Stimulated activated CD4-positive, alpha-beta T cell treated with anti-CD3 and anti-CD28 coated beads, Interleukin-1b, Interleukin-23, amount 100 ng/mL, for 1 hour (primary cell): ENCODE measurements at places on chromosomes 7 and 10.

DNA sequence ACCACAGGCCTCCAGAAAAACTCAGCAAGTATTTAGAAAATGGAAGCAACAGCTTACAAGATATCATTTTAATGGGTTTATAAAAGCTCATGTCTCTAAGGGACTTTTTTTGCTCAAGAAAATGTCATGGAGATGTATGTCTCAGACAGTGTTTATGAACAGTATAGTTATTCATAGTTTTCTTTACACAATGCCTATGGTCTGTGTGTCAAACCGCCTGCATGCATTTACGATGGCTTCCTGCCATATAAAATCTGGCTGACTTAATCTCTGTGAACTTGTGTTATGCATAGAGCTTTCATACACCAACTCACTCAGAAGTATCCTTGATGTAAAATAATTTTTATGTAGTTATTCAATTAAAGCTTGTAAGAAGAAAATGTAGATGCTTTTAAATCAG lies 1314.2 kb upstream of the LRRTM3 start:
- DNase-seq = no peak

DNA sequence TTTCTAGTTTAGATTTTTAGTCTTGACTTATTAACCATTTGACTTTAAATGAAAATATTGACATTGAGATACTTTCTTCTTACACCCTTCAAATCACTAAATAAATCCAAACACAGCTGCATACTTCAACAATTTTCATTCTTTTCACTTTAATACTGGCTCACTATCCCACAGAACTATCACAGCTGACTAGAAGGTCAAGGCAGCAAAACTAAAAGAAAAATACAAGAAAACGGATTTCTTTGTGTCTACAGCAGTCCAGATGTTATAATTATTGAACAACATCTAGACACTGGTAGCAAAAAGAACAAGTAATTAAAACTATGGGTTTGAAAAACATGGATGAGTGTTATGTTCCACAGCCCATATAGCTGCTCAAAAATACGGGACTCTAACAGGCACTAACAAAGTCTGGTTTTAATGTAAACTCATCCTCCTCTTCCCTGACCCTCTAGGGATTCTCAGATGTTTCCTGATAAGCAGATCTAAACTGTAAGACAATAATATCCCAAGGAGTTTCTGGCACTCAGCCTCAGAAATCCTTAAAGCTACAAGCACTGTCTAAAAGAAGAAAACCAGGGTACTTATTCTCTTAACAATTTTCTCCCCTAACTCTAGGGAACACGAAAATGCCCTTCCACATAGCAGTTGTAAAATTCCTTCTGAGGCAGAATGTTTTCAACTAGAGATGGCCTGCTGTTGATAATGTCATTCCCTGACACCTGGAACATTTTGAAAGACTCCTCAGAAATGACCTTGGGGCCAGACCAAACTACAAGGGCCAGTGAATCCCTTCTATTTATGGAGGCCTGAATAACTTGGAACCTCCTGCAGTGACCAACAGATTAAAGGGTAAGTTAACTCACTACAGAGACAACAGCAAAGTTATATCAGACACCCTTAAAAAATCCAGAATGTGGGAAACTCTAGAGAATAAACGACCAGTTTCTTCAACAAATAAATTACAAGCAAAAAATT lies 12.8 kb downstream of the DNMBP start:
- no peak for DNase-seq

GRCh38 chr7:150565239-150565638 lies 2.0 kb upstream of the GIMAP4 start:
- no peak for DNase-seq

DNA sequence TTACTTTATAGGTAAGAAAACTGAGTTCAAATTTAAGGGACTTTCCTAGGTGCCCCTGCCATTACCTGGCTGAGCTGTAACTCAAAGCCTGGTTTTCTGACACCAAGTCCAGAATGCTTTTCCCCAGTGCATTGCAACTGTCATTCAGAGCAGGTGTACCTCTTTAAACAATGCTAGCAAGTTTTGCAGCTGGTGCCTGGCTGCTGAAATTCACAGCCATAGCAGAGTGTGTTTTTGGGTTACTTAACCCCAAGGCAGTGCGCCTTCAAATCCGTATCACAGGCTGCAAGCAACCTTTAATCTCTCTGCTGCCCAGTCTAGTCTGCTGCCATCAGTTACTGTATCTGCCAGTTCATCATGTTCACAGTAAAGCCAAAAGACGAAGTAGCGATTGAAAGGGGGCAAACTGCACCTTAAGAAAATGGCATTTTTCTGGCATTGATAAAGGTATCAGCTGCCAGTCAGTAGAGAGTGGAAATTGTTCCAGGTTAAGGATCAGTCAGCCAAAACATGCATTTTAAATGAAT lies 265.4 kb downstream of the CSTF2T start:
- DNase-seq = no peak

DNA sequence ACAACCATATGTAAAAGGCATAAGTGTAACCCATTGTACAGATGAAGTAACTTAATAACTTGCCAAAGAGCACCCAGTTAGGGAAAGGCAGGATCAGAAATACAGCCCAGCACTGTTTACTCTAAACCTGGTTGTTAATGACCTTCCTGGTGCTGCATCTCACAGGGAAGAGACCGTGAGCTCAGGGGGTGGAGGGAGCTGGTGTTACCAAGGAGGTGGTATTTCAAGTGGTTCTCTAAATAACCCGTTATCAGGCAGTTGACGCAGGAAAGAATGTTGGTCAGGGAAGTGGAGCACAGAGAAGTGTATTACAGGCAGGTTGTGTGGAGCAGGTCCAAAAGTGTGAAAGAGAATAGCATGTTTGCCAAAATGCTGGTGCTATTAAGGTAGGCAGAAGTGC lies 4.4 kb upstream of the ST7 start:
- no peak for DNase-seq

- DNase-seq = no peak
These were observed 166.2 kb downstream of the EXOC4 start for GRCh38 chr7:133419041-133419440.

GRCh38 chr10:12397941-12398340 lies 48.6 kb downstream of the CAMK1D start:
- no peak for DNase-seq

- no peak for DNase-seq
These were observed 2.7 kb upstream of the SRPK2 start for GRCh38 chr7:105391429-105391828.

DNA sequence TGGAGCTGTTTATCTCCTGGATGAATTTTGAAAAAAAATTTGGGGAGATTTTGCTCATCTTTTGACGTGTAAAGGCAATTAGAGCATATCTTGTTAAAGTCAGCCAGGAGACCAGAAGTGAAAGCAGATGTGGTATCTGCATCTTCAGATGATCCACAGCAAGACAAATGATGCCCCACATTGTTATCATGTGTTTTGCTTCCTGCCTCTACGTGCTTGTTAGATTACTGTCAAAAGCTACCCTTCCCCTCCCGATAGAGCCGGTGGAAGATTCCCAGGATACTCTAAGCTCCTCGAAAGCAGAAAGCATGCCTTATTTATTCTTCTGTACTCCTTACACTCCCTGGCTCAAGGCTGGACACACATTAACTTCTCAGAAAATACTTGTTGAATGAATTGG lies 12.9 kb downstream of the COL17A1 start:
- DNase-seq = no peak

DNA sequence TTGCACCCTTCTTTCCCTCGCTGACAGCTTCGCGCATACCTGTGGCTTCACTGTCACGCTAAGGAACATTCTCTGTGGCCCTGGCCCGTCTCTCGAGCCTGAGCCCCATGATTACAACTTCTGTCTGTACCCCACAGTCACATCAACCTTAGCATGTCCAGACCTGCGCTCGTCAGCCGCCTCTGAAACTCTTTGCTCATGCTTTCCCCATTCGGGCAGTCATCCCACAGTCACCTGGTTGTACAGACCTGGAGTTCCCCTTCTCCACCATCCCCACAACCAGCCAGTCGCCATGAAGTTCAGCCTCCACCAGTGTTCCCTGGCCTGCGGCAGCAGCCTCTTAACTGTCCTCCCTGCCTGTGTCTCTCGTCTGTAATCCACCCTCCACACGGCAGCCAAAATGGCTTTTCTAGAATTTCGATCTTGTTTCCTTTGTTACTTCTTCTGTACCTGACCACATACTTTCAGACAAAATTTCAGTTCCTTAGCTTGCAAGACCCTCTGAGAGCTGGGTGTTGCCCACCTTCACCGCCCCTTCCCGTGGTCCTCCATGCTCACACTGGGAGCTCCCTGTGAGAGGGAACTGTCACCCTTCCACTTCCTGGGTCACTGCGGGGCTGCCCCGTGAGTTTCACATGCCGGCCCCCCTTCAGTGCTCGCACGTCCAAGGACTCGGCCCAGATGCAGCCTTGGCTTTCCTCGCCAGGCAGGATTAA lies 229.2 kb downstream of the CELF2 start:
- no peak for DNase-seq

DNA sequence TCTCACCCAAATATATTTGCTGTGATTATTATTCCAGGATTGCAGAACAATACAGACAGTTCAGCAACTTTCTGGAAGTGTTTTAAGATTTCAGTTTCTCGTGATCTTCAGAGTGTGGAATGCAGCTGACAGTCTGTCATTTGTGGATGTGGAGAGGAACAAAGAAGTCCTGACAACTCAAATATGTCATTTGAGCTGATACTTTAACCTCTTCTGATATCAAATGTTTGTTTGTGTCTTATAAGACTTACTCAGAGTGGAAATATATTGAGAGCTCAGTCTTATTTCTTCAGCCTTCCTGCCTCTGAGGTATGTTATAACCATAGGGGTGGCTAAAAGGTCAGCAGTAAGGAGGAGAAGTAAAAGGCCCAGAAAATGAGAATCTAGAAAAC lies 96.4 kb downstream of the OSBPL3 start:
- no peak for DNase-seq

- no peak for DNase-seq
These were observed 96.3 kb upstream of the CAV2 start for GRCh38 chr7:116403265-116403664.

GRCh38 chr10:77190291-77190690 lies 447.3 kb downstream of the KCNMA1 start:
- no peak for DNase-seq

DNA sequence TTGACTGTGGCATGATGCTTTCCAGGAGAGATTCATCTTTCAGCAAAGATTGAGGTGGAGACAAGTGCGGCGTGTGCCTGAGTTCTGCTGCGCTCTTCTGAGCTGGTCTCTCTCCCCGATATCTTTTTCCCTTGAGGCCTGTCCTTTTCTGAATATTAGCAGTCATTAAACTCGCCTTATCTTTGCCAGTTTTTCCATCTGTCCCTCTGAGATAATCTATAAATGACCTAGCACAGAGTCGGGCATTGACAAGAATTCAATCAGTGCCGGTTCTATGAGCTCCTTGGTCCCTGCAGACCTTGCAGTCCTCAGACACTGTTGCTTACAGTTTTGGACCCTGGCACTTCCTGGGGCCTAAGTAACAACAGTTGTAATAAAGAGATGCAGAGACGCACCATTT lies 89.7 kb upstream of the IKZF1 start:
- DNase-seq = no peak

DNA sequence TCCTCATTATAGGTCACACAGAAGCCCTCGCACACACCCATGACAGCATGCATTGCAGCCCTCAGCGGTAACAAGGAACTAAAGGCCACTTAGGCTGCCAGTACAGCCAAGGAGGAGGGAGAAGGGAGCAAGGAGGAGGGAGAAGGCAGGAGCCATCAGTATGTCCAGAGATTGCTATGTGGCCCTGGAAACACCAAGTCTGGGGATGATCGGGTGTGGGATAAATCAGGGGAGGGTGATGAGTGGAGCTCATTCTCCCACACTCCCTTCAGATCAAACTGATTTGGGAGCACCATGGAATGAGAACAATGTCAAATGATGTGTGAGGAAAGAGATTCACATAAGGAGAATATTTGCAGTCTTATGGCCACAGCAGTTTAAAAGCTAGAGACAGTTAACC lies 350.9 kb downstream of the TNS3 start:
- no peak for DNase-seq

- no peak for DNase-seq
These were observed 211.9 kb upstream of the GLI3 start for GRCh38 chr7:42448901-42449300.

DNA sequence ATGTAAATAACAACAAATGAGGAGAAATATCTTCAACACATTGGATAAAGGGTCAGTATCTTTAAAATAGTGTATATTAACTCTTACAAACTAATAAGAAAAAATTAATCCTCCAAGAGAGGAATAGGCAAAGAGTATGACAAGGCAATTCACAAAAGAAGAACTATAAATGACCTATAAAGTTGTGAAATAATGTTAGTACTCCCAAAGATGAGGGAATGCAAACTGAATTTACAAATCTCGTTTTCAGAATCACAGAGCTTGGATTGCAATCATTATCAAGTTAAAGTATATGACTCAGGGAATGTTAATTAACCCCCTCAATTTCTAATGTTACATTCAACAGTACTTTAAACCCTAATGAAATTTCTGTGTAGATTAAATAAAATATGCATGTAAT lies 87.3 kb upstream of the TARP start:
- no peak for DNase-seq

GRCh38 chr7:46357290-46357689 lies 436.2 kb upstream of the IGFBP3 start:
- DNase-seq = no peak

- DNase-seq = no peak
These were observed 89.4 kb downstream of the CYTH3 start for GRCh38 chr7:6182993-6183392.

DNA sequence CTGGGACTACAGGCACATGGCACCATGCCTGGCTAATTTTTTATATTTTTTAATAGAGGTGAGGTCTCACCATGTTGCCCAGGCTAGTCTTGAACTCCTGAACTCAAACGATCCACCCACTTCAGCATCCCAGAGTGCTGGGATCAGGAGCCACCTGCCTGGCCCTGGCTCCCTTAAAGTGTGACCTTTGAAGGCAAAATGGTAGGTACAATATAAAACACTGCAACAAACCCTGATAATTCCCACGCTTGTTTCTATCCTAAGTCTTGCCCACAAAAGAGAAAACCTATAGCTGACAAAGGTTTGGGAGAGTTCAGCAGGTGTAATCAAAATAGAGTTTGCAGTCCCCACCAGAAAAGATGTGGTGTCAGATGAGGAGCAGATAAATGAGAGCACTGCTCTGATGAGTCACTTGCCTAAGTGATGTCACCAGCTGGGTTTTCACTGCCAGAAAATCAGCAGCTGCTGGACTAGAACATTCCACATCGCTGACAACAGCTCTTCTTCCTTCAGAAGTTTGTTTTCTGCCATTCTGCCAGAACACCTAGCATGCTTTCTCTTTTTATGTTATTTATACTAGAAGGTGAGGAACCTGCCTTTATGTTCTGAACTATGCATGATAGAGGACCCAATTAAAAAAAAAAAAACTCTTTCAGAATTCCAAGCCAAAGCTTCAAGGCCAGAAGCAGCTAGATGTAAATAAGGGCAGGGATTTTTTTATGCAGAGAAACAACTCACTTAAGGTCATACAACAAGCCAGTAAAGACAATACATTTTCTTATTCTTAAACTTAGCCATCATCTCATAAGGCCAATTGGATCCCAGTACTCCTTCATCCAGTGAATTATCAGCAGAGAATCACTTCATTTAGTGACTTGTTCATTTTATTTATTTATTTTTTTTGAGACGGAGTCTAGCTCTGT lies 18.0 kb downstream of the PURB start:
- DNase-seq = no peak
